ENCODE measurements at places on chromosomes 16 and 17.

DNA sequence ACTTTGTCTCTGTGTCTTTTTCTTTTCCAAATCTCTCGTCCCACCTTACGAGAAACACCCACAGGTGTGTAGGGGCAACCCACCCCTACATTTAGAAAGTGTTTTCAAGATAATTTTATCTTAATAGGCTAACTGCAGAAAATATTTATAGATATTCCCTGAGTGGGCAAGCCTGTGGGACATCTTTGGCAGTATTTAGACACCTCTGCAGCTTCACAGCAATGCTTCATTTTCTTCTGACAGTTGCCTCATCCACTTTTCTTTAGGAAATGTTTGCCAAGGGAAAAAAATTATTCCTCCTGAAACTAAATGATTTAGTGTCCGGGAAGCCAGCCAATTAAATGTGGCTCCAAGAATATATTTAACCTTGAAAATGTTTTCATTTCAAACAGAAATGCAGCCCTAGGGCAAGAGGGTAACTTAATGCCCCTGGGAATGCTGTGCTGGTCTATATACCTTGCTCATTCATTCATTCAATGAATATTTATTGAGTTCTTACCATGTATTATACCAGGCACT is 290.4 kb downstream of the ABCC12 start:
- no peak for DNase-seq

DNA sequence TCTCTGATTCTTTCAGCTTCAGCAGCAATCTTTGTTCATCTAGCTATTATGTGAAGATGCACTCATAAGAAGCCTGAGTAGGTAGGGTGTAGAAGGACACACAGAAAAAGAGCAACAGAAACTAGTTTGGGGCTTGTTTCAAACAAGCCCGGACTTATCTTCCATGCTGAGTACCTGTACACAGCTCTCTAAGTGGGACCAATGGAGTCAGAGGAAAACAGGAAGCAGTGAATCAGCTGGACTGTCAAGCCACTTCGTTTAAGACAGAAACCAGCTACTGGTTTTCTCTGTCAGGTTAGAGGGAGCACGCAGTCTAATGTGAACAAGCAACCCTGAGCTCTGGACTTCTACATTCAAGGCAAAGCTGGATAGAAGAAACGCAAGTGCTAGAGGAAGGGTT is 16.0 kb downstream of the MAP2K6 start:
- DNase-seq, result no peak

DNA sequence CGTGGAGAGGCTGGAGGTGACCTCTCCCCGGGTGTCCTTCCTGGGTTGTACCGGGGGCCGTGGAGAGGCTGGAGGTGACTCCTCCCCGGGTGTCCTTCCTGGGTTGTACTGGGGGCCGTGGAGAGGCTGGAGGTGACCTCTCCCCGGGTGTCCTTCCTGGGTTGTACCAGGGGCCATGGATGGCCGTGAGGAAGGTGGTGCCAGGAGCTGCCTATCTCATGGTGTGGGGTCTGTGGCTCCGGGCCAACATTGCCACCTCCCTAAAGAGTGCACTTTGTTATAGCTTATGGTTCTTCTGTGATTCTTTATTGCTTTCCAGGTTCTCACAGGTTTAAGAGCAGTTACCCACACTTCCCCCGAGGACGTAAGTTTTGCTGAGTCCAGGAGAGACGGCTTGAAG is 86.3 kb upstream of the ZNF750 start:
- DNase-seq, result no peak

DNA sequence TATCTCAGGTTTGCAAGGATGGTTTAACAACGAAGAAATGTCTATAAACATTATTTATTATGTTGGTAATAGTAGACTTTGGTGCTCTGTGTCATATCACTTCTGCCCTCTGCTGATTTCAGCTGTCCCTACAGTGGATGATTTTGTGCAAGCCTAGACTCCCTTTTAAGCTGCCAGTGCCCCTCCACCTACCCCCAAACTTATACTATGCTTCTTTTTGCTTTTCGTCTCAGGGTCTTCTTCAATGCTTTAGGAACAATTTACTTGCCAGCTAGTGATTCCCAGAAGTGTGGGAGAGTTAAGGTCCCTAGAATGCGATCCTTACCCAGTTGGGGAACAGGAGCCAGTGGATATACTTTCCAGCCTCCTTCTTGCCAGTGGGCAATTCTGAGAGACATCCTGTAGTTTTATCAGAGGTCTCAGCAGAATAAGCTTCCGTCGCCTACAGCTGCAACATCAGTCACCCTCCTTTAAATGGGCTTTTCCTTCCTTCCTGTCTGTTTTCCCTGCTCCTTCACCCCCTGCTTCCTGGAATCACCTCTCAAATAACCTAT is 4.1 kb downstream of the ICAM2 start:
- DNase-seq, result no peak

DNA sequence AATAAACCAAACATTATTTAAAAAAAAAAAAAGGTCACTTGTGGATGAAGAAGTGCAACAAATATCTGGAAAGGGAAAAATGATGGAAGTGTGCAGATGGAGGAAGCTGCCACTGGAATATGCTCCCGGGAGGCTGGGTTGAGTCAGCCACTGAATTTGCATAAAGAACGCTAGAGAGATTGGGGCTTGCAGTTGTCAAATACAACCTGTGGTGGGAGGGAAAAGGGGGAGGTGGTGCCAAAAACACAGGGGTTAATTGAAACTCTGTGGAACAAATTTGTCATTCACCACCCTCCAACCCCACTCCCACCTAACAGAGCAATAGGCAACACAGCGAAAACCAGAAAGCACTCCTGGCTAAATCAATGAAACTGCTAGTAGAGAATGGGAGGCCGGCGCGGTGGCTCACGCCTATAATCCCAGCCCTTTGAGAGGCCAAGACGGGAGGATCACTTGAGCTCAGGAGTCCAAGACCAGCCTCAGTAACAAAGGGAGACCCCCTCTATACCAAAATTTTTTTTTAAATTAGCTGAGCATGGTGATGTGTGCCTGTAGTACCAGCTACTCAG is 37.6 kb upstream of the RPL38 start:
- DNase-seq, result no peak
